ENCODE measurements at places on chromosomes 5 and 9. TPM values are rescaled to one million over a fixed set of nuclear protein-coding genes. Genes with fewer than 3 reads are reported as not detected.
A peak's percentile ranks its signal among the peaks of the same experiment; 100 is the strongest.

Gene CDC37L1
- total RNA-seq = 10.0 TPM

GRCh38 chr9:123544007-123544827 is 188.2 kb downstream of the CRB2 start:
- no peak for DNase-seq

GRCh38 chr9:136614967-136615623 is 47.6 kb upstream of the EGFL7 start:
- DNase-seq = no peak

GRCh38 chr9:77832639-77833038 is 184.5 kb upstream of the GNA14 start:
- no peak for DNase-seq

Gene BNC2
- total RNA-seq = not detected

DNA sequence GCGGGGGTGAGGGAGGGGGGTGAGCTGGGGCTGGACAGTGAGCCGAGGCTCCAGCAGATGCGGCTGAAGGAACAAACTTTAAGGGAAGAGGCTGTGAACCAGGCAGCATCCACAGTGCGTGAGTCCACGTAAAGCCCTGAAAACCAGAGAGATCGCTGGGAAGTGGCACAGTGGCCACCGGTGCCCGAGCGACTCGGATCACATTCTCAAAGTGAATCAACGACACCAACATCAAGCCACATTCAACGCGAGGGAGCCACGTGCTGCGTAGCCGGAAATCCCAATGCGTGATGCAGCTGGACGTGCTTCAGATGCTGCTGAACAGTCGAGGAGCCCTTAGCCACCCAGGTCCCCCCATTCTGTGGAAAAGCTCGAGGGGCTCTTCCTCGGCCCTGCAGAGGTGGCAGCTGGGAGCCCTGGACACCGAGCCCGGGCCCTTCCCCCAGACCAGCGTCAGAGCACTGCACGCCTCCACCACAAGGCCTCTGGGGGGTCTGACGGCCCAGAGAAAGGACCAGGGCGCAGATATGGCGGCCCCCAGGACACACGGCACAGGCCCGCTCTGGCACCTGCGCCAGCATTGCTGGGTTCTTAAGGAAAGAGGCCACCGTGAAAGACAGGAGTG is 53.7 kb upstream of the EXOC3 start:
- no peak for DNase-seq

Gene MSX2
- total RNA-seq = not detected

- peak; percentile 12 for DNase-seq
Measured at GRCh38 chr9:3526997-3527940, 1.5 kb upstream of the RFX3 start.

DNA sequence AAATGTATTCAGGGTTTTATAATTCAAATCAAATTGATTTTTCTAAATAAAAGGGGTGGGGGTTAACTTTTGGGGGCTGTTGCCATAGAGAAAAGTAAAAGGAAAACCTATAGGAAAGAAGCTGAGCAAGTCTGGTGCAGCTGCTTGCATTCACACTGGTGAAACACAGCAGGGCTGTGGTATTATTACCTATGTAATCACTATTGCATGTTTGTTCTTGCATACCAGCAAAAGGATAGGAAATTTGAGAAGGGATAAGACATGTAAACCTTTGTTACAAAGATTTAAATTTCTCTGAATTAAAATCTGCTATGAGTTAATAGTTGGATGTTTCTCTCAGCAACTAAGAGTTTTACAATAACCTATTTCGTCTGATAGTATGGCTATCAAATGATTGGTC is 346.7 kb downstream of the EFNA5 start:
- no peak for DNase-seq

Gene NEUROG1
- total RNA-seq = not detected

All from activated T-helper 2 cell treated with anti-CD3 and anti-CD28 coated beads, Interferon-gamma antibody, Interleukin-2, Interleukin-4, amounts not matched to agents 10 μg/mL and 5 μg/mL and 100 μg/mL, durations not matched to agents 14 hours and 24 hours and 36 hours (primary cell).